Right kidney (tissue), 9 donors: ENCODE measurements at places on chromosomes 7 and 10.

GRCh38 chr7:38393874-38394273 lies 120.4 kb upstream of the TARP start:
- DNase-seq, result no peak

GRCh38 chr7:69968969-69969556 lies 370.8 kb downstream of the AUTS2 start:
- no peak for DNase-seq

DNA sequence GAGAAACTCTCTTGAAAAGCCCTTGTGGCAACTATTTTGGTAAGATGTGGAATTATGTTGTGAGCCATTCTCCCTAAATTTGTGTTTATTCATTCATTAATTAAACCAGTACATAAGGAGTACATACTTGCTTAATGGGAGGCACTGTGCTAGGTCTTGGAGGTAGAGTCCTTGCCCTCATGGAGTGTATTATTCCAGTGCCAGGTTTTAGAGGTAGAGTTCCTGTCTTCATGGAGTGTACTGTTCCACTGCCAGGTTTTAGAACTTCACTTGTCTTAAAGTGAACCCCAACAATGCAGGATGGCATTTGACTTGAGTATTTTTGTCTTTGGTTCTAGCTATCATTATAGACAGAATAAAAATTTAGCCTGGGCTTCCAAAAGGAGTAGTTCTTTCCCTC lies 8.8 kb downstream of the MXI1 start:
- no peak for DNase-seq

DNA sequence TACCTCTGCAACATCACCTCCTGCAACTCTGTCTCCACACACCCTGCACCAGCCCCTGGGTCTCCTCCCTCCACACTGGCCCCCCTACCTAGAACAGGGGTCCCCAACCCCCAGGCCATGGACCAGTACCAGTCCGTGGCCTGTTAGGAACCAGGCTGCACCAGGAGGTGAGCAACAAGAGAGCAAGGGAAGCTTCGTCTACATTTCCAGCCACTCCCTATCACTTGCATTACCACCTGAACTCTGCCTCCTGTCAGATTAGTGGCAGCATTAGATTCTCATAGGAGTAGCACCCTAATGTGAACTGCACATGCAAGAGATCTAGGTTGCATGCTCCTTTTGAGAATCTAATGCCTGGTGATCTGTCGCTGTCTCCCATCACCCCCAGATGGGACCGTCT lies 108.8 kb upstream of the WDR11 start:
- no peak for DNase-seq

GRCh38 chr7:31890198-31890597 lies 180.0 kb downstream of the PDE1C start:
- no peak for DNase-seq

DNA sequence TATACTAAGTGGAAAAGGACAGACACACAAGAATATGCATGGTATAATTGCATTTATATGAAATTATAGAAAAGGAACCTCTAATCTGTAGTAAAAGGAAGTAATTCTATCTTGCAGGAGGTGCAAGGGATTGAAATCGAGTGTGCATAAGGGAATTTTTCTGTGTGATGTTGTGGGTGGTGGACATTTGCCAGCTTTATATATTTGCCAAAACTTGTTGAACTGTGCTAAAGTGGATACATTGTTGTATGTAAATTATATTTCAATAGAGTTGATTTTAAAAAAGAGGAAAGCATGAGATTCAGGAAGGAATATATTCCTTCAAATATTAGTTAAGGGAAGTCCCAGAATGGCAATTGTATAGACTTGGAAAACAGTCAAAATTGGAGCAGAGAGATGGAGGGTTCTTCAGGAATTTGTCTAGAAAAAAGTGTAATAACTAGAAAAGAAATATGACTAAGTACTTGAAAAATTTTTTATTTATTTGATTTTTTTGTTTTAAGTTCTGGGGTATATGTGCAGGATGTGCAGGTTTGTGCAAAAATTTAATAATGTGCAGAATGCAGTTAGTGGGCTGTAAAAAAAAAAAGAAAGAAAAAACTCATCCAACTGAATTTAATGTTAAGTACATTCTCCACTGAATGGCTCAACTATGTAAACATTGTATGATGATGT lies 96.1 kb downstream of the ARL4A start:
- no peak for DNase-seq

- peak; percentile 95 for DNase-seq
Observed at GRCh38 chr10:119872860-119873681, 428 bp upstream of the MCMBP start.

- DNase-seq, result no peak
Observed at GRCh38 chr7:7732621-7733281, 14.3 kb upstream of the RPA3 start.

DNA sequence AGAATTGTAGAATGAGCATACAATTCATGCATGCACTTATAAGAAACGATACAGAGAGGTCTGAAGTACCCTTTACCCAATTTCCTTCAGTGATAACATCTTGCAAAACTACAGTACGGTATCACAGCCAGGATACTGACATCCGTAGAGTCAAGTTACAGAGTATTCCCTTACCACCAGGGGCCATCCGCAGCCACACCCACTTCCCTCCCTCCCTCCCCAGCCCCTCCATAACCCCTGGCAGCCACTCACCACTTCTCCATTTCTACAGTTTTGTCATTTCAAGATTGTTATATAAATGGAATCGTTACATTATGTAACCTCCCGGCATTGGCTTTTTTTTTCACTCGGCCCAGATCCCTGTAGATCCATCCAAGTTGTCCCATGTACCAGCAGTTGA lies 113.6 kb upstream of the RET start:
- no peak for DNase-seq
